Activated CD8-positive, alpha-beta memory T cell treated with anti-CD3 and anti-CD28 coated beads for 24 hours (primary cell): ENCODE measurements at places on chromosomes 7 and 10.
A peak's percentile ranks its signal among the peaks of the same experiment; 100 is the strongest.

DNA sequence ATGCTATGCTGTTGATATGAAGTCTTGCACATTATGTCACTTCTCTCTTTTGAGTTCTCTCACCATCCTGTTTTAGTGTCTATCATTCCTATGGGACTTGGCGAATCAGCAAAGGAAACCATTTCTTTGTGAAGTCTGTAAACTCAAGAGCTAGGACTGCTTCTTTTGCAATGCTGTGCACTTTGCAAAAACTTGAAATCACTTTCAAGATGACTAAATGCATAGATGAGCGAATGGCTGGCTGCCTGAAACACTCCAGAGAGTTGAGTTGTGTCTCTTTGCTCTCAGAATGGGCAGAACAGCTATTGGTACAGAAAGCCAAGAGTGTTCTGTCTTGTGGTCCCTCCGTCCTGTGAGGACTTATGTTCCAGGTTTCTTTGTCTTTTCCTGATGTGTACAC lies 18.3 kb upstream of the ELMO1 start:
- DNase-seq = no peak

- DNase-seq = no peak
Observed at GRCh38 chr7:27367933-27368549, 125.4 kb downstream of the EVX1 start.

- DNase-seq = no peak
Observed at GRCh38 chr10:71150796-71151195, 61.6 kb upstream of the UNC5B start.

DNA sequence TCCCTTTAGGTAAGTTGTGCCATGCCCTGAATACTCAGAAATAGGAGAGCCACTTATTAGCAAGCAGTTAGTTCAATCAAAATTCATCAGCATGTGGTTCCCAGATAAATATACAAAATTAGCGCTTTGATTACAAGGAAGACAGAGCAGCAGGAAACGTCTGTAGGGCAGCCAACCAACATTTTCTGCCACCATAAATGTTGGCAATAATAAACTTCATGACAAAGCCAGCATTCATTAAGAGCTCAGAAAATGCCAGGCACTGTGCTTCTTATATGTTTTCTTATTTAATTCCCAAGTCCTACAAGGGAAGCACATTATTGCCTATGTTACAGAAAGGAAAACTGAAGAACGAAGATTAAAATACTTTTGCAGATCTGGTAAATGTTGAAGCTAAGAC lies 22.0 kb upstream of the ABCB5 start:
- DNase-seq = no peak

GRCh38 chr10:11687779-11688447 lies 54.3 kb upstream of the ECHDC3 start:
- DNase-seq = no peak

DNA sequence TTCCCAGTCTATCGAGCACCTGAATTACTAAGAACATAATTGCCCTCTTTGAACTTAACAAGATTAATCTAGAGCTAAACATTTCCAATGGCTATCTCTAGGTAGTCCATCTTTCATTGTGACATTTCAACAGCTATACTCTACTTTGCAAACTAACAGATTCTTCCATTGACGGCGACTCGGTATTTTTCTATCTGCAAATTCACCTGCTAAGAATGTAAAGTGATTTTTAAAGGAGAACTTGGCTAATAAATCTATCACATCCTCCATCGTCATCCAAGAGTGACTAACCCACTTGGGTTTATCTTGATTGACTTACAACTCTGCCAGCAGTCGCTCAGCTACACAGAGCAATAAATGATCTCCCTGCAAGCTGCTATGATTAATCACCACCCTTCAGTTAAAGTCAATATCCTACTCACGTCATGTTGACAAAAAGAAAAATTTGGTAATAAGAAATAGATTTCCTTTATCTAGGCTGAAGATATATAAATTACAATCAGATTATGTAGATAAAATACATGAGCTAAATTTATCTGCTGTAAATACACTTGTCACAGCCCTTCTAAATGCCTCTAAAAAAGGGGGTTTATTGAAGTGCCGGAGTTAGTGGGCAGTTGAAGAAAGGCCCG lies 99.5 kb downstream of the SFMBT2 start:
- no peak for DNase-seq

DNA sequence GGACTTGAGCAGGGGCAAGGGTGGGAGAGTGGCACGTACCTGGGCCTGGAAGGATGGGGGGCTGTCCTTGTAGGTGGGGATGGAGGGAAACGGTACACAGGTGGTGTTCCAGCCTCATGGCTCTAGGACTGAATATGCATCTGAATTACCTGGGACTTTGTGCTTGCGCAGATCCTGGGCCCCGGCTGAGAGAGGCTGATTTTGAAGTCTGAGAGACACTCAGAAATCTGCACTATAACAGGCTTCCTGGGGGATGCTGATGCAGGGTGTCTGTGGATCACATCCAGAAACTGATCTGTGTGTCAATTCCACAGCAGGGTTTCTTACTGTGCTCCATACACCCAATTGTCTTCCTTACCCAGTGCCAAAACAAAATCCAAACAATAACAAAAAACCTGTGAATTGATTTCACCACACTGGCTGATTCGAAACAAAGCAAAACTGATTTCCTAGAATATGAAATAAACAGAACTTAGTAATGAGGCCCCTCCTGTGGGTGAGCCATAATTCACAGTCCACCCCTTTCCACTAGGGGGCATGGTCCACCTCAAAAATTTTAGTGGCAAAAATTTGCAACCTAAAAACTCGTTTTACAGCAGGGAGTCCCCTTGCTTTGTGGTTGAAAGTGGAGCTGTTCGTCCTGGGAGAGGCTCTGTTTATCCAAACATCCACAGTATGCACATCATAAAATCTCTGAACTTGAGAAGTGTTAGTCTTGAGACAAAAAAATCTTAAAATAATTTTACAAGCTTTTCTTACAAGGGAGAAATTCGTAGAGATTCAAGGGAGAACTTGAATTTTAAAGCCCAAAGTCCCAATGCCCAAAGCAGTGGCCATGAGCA lies 32.0 kb upstream of the PLEKHA1 start:
- peak; percentile 75 for DNase-seq

- no peak for DNase-seq
Observed at GRCh38 chr10:2917926-2918325, 149.4 kb upstream of the PFKP start.

GRCh38 chr10:42979181-42979580 lies 97.7 kb upstream of the RET start:
- DNase-seq = peak; percentile 51

- DNase-seq = no peak
Observed at GRCh38 chr7:12674861-12675260, 12.6 kb upstream of the ARL4A start.

GRCh38 chr7:30649717-30650420 lies 32.4 kb downstream of the CRHR2 start:
- peak; percentile 41 for DNase-seq

GRCh38 chr7:67470256-67470751 lies 473.7 kb downstream of the TYW1 start:
- no peak for DNase-seq

DNA sequence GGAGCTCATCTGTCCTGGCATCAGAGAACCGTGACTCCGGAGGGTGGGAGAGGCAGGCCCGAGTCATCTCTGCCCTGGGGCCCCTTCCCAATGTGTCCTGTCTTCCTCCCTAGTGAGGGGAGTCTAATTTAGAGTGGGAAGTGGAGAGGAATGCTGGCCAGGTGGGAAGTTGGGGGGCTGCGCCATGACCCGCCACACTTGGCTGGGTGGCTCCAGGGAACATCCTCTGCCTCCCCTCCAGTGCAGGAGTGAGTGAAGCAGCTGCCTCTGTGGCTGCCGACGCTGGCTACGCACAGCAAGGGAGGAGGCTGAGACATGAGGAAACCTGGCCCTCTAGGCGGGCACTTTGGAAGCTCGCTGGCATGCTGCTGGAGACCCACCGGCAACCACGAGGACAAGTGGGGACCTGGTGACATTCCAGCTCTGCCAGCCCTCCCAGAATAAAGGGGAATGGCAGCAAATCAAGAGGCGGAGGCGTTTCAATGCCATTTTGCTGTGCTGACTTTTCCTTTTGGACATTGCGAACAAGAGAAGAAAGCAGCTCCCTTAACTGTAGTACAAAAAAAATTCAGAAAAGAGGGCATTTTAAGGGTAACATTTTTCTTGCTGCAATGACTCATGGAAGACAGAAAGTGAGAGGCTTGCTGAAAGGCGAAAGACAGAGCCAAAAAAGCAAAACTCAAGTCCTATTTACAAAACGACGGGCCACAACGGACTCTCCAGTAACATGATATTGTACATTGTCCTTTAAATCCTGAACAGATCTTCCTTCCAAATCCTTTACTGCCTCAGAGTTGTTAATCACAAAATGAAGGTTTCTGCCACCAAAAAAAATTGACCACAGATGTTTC lies 121.2 kb upstream of the PITRM1 start:
- no peak for DNase-seq

GRCh38 chr10:10313149-10313835 lies 704.4 kb upstream of the CELF2 start:
- DNase-seq = no peak

DNA sequence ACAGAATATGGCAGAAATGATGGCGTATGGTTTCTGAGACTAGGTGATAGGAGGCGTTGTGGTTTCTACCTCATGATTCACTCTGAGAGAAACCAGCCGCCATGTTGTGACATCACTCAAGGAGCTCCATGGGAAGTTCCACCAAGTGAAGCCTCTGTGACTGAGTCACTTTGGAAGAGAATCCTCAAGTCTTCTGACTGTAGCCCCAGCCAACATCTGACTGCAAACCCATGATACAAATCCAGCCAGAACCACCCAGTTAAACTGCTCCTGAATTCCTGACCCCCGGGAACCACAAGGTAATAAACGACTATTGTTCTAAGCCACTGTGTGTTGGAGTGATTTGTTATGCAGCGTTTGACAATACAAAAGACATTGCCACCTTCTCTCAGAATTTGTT lies 91.1 kb upstream of the CARD11 start:
- no peak for DNase-seq

DNA sequence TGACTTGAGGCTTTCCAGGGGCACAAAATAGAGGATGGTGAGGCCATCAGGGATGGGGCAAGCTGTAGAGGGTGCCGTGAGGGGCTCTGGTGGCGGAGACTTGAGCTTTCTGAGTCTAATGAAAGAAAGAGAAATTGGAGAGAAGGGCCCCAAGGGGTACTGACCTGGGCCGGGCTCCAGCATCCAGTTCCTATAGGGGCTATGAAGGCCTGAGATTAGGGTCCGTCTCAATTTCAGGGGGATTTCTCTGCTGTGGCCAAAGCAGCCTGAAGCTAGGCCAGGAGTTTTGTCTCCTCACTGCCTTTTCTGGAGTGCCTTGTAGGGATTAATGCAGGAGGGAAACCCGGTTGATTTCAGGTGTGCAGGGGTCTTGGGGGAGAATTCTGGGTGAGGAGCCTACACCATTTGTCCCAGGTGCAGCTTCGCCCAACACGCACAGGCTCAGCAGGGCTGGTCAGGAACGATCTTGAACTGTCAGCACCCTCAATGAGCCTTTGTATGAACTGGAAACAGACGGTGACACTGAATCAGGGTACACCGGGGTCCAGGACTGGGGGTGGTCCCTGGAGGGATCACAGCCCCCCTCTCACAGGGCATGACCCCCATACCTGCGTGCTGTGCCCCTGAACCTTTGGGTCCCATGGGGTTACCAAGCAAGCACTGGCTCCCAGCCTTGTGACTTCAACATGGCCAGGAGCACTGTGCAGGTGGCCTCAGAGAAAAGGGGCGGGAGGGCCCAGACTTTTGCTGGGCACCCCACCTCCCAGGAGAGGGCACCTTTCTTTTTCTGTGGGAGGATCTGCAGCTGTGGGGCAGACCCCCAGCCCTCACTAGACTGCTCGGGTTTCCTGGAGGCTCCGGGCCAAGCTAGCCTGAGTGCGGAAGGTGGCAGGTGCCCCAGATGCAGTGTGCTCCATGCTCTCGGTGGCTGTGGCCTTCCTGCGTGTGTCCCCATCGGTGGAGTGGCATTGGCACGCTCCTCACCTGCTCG lies 122.9 kb upstream of the RET start:
- peak; percentile 35 for DNase-seq
